ENCODE measurements at places on chromosomes 5 and 9. TPM values are rescaled to one million over a fixed set of nuclear protein-coding genes. Genes with fewer than 3 reads are reported as not detected.

DNA sequence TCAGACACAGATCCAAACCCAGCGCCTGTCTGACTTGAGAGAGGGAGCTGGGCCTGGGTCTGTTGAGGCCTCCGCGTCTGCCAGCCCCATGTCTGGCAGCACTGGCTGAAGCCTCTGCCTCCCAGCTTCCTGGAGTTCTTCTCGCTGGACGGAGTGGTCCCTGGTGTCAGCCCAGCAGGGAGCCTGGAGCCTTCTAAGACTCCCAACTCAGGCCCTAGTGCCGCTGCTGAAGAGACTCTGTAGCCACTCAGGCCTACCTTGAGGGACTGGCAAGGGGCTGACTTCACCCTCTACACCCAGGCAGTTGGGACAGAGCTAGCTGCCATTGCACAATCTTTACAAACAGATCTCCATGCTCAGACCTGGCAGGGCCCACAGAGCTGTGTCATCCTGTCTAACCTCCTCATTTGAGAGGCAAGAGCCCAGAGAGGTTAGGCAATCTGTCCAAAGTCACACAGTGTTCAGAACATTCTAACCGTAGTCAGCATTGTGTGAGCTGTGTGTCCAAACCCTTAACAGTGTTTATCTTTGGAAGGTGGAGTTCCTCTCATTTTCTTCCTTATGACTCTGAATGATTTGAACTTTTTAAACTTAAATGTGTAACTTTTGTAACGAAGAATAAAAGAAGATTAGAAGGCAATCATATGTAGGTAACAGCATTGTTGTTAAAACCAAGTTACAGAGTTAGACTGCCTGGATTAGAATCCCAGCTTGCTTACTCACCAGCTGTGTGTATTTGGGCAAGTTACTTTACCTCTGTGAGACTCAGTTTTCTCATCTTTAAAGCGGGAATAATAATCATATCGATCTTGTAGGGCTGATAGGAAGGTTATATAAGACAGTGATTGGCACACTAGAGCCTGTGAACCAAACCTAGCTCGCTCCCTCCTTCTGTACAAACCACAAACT, 4.6 kb upstream of the DUSP1 start:
- peak; percentile 44 for ATAC-seq

Gene TBCA
- total RNA-seq: 140 TPM

GRCh38 chr9:125243792-125244260, 2.7 kb upstream of the HSPA5 start:
- ATAC-seq: no peak

Gene HTR1A
- total RNA-seq: not detected

DNA sequence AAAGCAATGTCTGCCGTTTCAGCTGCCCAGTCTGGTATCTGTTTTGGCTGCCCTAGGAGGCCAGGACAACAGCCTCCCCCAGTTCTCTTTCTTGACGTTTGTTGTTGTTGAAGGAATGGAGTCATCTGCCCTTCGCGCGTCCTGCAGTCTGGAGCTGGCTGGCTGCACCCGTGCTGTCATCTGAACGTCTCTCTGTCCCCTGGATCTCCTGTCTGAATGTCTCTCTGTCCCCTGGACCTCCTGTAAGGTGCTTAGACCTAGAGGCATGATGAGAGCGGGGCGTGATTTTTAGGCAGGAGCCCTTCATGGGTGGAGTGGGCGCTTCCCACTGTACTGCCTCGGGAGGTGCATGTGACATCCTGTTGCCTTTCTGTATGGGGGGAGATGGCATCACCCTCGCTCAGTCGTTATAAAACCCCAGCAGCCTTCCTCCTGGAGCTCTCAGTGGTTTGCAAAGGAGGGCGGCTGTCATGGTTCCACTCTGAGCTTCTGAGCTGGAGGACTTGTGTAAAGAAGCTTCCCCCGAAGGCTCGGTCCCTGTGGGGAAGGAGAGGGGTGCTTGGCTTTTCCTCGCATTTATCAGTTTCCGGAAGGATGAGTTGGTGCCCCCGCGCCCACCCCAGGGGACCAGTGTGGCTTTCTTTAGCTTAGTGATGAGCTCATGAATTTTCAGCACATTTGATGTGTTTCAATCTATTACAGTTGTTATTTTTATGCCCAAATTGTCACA, 49.8 kb upstream of the OLFM1 start:
- no peak for ATAC-seq

Gene PGM5
- total RNA-seq: 719 TPM

Gene CENPK
- 0.81 TPM for total RNA-seq

All from gastroesophageal sphincter (tissue), 4 donors.